Activated CD4-positive, alpha-beta T cell treated with anti-CD3 and anti-CD28 coated beads, Interleukin-2, amount 50 U/mL, for 48 hours (primary cell): ENCODE measurements at places on chromosomes 16 and 17.

GRCh38 chr16:87515475-87516330, 22.9 kb upstream of the ZCCHC14 start:
- DNase-seq, result no peak

DNA sequence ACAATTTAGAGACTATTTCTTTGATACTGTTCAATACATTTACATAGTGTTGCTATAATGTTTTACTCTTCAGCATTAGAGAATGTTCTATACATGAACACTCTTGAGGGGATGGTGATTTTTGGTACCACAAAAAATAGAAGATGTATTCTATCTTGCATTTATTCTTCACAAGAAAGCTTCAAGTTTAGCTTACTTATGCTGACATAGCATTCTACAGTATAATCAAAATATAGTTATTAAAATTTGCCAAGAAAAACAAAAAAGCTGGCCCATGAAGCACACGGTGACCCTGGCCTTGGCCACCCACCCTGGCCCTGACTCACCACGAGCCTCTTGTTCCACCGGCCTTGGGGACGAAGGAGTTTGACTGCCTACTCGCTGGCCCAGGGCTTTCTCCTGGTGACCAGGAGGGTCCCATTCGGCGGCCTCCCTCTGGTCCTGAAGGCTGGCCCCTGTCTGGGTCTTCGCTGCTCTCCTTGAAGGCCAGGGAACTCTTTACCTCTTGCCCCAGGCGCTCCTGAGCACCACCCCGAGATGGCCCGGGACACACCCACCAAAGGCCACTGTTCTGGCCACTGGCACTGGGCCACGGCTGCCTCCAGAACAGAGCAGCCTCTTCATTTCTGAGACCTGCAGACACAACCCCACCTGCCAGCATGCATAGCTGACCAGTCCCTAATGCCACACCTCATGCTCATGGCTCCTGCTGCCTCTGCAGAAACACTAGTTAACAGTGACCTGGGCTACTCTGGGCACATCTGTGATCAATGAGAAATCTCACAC, 22.5 kb upstream of the ICAM2 start:
- DNase-seq, result no peak

- DNase-seq, result no peak
These were observed 3.5 kb downstream of the KDM6B start for GRCh38 chr17:7837408-7838088.

GRCh38 chr17:4049546-4049945, 85.3 kb upstream of the ATP2A3 start:
- DNase-seq, result no peak

- DNase-seq, result no peak
These were observed 148.9 kb downstream of the TOX3 start for GRCh38 chr16:52398021-52398420.

GRCh38 chr17:71292006-71292405, 828.8 kb upstream of the SOX9 start:
- DNase-seq, result no peak

DNA sequence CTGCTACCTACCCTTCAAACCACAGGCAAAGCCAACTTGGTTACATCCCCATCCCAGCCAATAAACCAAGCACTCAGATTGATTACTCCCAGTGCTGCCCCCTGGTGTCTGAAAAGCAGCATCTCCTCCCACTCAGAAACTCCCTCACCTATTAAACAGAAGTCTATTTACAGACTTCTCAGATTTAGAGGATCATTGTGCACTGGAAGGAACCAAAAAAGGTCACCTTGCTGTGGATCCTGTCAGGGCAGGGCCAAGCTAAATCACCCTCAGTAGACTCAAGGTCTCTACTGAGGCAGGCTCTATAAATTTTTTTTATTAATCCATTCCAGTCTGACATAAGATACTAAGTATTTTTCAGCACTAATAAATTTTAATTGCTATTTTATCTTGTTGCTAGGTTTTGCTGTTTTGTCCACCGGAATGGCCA, 17.6 kb downstream of the HIGD1B start:
- DNase-seq, result peak; percentile 59

DNA sequence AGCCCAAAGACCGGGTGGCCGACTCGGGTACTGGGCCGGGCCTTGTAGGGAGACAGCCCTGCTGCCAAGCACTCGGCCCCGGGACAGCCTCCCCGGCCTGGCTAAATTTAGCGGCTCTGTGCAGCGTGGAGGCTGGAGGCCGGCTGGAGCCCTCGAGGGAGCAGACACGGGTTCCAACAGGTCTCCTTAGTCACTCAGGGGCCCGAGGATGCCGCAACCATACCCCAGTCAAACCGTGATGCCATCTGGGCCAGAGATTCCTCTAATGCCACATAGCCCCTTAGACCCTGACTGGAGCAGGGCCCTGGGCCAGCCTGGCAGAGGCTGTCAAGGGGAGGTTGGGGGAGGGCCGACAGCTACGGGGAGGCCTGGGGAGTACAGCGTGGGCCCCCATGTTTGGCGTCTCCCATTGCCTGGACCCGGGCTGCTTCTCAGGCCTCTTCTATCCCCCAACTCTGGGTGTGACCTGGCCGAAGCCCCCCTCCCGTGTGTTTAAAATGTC, 2.9 kb upstream of the P2RX1 start:
- DNase-seq, result no peak

GRCh38 chr17:79221597-79221996, 147.0 kb downstream of the ENGASE start:
- no peak for DNase-seq

- DNase-seq, result peak; percentile 67
These were observed 19.7 kb downstream of the GOSR2 start for GRCh38 chr17:46942441-46943217.

- no peak for DNase-seq
These were observed 20.4 kb upstream of the SMURF2 start for GRCh38 chr17:64682261-64683181.
